Activated CD4-positive, alpha-beta memory T cell treated with anti-CD3 and anti-CD28 coated beads, Interleukin-2, amount 10 ng/mL, durations not matched to agents 7 days and 5 days (primary cell): ENCODE measurements at places on chromosomes 2 and 18. TPM values are rescaled to one million over a fixed set of nuclear protein-coding genes. Genes with fewer than 3 reads are reported as not detected.

ALKAL2 gene
- total RNA-seq, result not detected

CCDC85A gene
- total RNA-seq, result not detected

EGR4 gene
- not detected for total RNA-seq

PPP3R1 gene
- total RNA-seq, result 80.0 TPM

ZNF804A gene
- total RNA-seq, result not detected

KLHL29 gene
- total RNA-seq, result 0.10 TPM

GFPT1 gene
- total RNA-seq, result 27.4 TPM

ESPNL gene
- total RNA-seq, result 0.18 TPM

CAPN14 gene
- 0.35 TPM for total RNA-seq

DAPL1 gene
- total RNA-seq, result not detected

SLC40A1 gene
- 6.0 TPM for total RNA-seq

NT5C1B gene
- not detected for total RNA-seq

LBX2 gene
- total RNA-seq, result 1.2 TPM

TUBA3E gene
- not detected for total RNA-seq

GTF3C2 gene
- 49.0 TPM for total RNA-seq

ABHD1 gene
- total RNA-seq, result 0.13 TPM

TUBA3D gene
- not detected for total RNA-seq

NYAP2 gene
- total RNA-seq, result not detected
